ENCODE measurements at places on chromosomes 12 and 14.

- DNase-seq: no peak
These were observed 22.8 kb upstream of the RPLP0 start for GRCh38 chr12:120223458-120224303.

DNA sequence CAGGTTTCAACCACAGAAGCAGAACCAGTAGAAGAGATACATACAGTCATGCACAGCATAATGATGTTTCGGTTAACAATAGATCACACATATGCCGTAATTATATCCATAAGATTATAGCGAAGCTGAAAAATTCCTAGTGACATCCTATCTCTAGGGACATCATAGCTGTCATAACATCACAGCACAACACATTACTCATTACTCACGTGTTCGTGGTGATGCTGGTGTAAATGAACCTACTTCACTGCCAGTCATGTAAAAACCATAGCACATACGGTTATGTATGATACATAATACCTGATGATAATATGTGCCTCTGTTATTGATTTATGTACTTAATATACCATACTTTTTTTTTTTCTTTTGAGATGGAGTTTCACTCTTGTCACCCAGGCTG is 44.7 kb downstream of the KLRG1 start:
- no peak for DNase-seq

- no peak for DNase-seq
These were observed 320.6 kb downstream of the RAD51B start for GRCh38 chr14:68140076-68140741.

DNA sequence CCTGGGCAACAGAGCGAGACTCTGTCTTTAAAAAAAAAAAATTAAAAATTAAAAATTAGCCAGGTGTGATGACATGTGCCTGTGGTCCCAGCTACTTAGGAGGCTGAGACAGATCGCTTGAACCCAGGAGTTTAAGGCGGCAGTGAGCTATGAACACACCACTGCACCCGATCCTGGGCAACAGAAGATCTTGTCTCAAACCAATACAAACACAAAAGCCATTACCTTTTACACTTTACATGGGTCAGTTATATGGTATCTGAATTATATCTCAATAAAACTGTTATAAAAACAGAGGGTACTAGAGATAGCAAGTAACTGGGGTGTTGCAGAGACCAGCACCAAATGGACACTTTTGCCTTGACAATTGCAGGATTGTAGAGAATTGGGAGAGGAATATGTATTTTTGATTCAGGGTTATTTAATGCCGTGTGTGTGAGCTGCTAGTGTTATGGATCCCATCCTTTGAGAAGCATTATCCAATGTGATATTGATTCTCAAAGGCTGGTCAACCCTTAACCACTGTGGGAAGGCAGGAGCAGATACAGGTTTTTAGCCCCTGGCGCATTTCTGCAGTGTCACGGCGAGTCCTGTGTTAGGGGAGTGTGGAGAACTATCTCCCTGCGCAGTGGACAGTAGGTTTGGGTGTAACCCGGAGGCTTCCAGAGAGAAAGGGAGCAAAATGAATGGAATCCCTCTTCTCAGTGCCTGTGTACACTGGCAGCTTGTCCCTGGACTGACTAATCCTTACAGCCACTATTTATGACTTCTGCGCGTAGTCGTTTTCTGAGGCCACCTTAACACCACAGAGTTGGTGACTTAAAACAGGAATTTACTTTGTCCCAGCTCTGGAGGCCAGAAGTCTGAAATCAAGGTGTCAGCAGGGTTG is 4.3 kb downstream of the PSMD9 start:
- DNase-seq: no peak

- DNase-seq: no peak
These were observed 3.2 kb upstream of the DIO3 start for GRCh38 chr14:101557811-101558738.
